ENCODE measurements at places on chromosomes 5 and 9.

- DNase-seq = no peak
Measured at GRCh38 chr9:121253821-121254501, 14.0 kb upstream of the GSN start.

DNA sequence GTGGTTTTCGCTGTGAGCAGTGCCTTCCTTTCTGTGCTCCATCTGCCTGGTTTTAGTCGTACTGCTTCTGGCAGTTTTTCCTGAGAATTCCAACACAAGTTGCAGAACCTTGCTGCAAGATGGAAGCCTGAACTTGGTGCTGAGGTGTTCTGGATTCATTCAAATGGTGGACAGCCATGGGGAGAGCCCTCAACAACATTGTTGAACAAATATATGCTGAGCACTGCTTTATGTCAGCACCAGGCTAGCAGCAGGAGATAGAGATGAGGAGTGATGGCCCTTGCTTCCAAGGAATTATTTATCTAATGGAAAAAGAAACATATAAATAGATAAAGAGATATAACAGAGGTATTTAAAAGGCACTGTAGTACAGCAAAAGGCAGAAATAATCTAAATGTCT lies 7.3 kb upstream of the RPS6 start:
- DNase-seq = no peak

GRCh38 chr9:15738011-15738410 lies 185.2 kb downstream of the CCDC171 start:
- no peak for DNase-seq

GRCh38 chr5:35924950-35925722 lies 13.3 kb downstream of the CAPSL start:
- peak; percentile 85 for DNase-seq

DNA sequence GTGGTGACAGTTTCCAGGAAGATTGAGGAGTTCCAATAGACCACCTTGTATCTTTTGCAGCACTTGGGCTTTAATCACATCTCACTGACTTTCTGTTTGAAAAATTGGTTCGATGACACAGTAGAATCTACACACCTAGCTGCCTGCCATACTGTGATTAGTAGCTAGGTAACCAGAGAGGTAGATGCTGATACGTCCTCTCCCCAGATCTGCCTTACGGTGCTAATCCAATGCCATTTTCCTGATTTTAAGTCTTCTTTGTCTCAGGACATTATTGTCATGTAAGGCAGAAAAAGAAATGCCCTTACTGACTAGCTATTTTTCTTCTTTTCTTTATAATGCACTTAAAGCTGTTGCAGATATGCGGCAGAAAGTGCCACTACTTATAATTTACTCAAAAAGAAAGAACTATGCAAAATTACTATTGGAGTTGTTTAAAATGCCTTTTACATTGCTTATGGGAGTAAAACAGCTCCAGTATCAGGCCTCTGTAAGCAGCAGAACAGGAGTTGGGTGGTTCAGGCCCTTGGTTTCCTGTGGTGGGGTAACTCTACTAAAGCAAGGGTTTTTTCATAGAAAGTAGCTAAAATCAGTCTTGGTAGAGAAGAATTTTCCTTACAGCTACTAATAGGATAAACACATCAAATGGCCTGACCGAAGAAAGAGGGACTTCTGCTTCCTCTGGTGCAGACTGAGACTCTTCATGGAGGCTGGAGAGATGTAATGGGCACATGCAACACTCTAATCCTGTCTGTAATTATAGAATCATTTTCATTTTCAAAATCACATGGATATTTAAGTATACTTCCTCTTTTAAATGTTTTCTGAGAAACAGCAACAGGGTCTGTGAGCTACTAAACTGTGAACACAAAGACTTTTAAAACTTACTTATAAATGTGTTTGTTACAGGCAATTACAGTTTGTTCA lies 177.2 kb downstream of the MAPKAP1 start:
- no peak for DNase-seq

GRCh38 chr9:100579665-100580064 lies 1.8 kb downstream of the CAVIN4 start:
- no peak for DNase-seq

GRCh38 chr5:111511174-111511830 lies 1.0 kb downstream of the STARD4 start:
- DNase-seq = no peak

- DNase-seq = no peak
Measured at GRCh38 chr9:125472562-125472925, 210.9 kb downstream of the GAPVD1 start.

DNA sequence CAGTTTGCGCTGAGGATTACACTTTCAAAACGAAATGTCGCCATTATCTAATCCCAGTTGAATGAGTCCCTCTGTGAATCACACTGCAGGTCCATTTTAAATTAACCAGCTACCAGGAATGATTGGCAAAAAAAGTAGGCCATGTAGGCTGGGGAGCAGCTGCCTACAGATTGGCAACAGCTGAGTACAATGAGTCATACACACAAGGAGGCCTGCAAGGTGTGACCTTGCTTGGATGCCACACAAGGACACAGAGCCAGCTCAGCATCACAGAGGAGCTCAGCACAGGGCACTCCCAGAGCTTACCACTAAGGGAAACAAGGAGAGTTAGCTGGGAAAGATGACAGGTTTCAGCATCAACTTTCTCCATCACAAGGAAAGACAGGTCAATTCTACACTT lies 12.9 kb downstream of the HAVCR1 start:
- DNase-seq = no peak

- DNase-seq = no peak
Measured at GRCh38 chr5:172897481-172898217, 61.6 kb upstream of the RPL26L1 start.

- DNase-seq = no peak
Measured at GRCh38 chr9:127913682-127914081, 3.2 kb downstream of the ST6GALNAC4 start.

GRCh38 chr5:151262532-151262931 lies 9.5 kb downstream of the GM2A start:
- DNase-seq = no peak

GRCh38 chr9:14761584-14761983 lies 39.1 kb upstream of the CER1 start:
- DNase-seq = no peak

- DNase-seq = no peak
Measured at GRCh38 chr5:53038196-53038847, 49.2 kb downstream of the ITGA2 start.

- DNase-seq = no peak
Measured at GRCh38 chr5:102818934-102819333, 63.8 kb downstream of the PAM start.

- no peak for DNase-seq
Measured at GRCh38 chr5:98318386-98318785, 455.1 kb upstream of the RGMB start.

DNA sequence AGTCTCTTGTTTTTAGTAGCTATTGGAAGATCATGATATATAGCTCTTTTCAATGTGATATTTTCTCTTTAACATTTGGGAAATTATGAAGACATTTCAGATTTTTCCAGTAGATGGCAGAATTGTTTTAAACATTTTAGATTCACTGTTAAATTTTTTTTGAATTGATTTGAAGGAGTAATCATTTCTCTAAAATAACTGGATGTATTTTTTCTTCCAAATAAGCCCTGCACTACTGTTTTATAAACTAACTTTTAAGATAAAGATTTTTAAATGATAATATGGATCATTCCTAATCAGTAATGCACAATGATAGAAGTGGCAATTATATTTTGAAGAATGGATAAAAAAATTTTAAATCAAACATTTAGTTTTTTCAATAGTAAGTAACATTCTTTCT lies 14.2 kb downstream of the NDUFAF2 start:
- DNase-seq = no peak

- no peak for DNase-seq
Measured at GRCh38 chr9:129762985-129763926, 10.4 kb upstream of the PTGES start.

GRCh38 chr9:16257604-16258003 lies 612.9 kb downstream of the BNC2 start:
- peak; percentile 37 for DNase-seq

DNA sequence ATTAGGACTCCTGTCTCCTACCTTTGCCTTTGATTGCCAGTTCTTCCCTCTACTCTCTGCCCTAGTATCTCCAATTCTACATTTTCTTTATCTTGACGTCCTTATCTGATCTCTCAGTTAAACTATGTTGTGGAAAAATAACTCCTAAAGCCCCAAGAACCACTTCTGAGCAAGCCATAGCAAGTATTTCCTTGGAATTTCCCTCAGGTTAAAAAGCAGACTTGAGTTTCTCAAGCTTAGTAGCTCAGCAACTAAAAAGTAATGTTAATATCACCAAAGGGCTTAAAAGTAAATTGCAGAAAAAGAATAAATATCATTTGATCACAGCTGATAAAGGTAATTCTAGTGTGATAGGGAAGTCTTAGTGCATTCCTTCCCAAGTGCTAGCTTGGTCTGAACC lies 13.2 kb upstream of the HSPB3 start:
- DNase-seq = no peak

DNA sequence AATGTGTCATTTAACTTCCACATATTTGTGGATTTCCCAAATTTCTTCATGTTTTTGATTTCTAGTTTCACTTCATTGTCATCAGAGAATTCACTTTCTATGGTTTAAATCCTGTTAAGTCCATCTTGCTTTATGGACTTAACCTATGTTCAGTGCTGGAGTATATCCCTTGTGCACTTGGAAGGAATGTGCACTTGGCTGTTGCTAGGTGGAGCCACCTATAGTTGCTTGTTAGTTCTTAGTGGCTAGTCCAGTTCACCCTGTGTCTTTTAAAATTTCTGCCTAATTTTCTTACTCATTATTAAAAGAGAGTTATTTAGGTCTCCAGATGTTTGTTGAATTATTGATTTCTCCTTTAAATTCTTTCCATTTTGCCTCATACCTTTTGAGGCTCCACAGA lies 1472.5 kb upstream of the CDH6 start:
- DNase-seq = no peak

GRCh38 chr5:173963867-173964441 lies 25.0 kb upstream of the C5orf47 start:
- DNase-seq = no peak

DNA sequence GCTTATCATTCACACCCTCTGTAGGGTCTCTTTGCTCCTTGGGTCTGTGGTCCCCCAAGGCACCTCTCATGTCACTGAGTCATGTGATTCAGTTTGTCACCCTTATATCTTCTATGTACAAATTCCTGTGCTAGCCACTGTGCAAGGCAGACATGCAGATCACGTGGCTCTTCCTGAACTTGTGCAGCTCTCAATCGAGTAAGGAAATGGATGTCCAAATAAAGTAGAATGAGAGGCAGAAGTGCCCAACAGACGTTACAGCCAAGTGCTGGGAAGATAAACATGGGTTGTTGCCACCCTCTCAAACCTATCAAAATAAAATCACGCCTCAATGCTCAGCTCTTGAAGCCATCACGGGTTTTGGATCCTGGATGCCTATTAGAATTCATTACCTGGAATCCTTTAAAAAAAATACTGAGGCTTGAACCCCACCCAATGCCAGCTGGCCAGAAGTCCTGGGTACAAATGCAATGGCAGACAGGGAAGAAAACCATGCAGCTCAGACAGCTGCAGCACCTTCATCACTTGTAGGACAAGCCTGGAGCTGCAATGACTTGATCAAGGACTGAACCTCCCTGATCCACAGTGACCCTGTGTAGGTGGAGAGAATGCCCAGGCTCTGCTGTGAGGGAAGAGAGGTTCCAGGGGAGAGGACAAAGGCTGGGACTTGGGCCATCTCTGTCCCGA lies 228.7 kb upstream of the DAP start:
- no peak for DNase-seq

DNA sequence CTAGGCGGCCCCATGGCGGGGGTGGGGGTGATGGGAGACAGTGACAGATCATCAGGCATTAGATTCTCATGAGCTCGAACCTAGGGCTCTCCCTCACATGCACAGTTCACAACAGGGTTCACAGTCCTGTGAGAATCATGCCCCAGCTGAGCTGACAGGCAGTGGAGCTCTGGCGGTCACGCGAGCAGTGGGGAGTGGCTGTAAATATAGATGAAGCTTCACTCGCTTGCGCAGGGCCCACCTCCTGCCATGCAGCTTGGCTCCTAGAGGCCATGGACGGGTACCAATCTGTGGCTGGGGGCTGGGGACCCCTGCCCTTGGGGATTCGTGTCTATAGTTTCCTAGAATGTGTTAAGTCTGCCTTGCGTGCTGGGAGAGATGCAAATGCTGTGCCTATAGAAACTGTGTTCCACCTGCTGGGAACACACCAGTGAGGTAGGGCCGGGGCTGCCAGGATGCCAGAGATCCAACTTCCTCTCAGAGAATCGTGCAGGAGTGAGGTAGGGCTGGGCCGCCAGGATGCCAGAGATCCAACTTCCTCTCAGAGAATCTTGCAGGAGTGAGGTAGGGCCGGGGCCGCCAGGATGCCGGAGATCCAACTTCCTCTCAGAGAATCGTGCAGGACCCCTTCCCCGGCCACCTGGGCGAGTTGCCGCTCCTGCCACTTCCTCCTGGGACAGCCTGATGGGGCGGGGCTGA lies 14.1 kb upstream of the EXOC3 start:
- no peak for DNase-seq

DNA sequence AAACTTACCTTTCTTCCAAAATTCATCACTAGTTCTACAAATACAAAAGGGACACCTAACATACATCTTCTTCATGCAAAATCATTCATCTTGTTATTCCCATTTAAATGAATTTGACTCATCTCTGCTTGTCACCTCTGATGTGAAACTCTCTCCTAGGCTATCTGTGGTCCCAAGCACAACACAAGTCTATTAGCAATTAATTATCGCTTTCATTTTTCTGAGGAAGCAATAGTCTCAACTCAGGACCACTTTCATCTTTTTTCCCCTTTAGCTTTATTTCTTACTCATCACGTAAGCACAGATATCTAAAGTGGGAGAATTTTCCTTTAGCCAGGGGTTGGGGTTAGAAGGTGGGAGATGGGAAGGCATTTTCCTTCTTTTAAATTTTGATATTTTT lies 131.9 kb downstream of the ST8SIA4 start:
- no peak for DNase-seq

GRCh38 chr5:169157064-169157463 lies 143.9 kb downstream of the SLIT3 start:
- no peak for DNase-seq

- DNase-seq = no peak
Measured at GRCh38 chr5:73104326-73104725, 16.0 kb upstream of the TMEM171 start.
